ENCODE measurements at places on chromosomes 7 and 10. TPM values are rescaled to one million over a fixed set of nuclear protein-coding genes. Genes with fewer than 3 reads are reported as not detected.

DNA sequence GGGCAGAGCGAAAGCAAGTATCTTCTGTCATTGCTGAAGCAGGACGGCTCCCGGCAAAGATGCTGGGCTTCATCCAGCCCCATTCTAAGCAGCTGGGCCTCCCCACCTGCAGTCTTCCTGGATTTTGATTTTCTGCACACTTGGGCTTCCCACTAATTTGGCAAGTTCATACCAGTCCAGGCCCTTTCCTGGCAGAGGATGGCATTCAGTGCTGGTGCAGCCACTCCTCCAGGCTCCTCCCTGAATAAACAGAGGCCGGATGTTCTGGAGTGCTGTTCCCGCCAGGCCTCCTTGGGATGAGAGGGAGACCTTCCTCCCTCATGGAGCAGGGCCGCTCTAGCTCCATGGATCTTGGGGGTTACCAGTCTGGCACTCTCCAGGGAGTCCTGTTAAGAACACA lies 3.4 kb downstream of the BAG3 start:
- H3K4me3 ChIP-seq, result no peak overlapping the region
- peaks cover 21% of the 10 kb centered on the region for H3K4me1 ChIP-seq
- no peak overlapping the region for H3K27ac ChIP-seq
- H3K36me3 ChIP-seq, result no peaks in the 10 kb centered on the region
- H3K27me3 ChIP-seq, result no peaks in the 10 kb centered on the region

- DNase-seq, result no peak
- H3K4me1 ChIP-seq, result no peaks in the 10 kb centered on the region
- no peaks in the 10 kb centered on the region for H3K27me3 ChIP-seq
- H3K36me3 ChIP-seq, result no peaks in the 10 kb centered on the region
Observed at GRCh38 chr7:151393031-151393977, 16.5 kb downstream of the WDR86 start.

- H3K4me1 ChIP-seq, result no peaks in the 10 kb centered on the region
- H3K4me3 ChIP-seq, result no peak overlapping the region
- H3K27ac ChIP-seq, result no peak overlapping the region
- no peaks in the 10 kb centered on the region for H3K36me3 ChIP-seq
Observed at GRCh38 chr10:111107023-111107422, 30.2 kb downstream of the ADRA2A start.

DNA sequence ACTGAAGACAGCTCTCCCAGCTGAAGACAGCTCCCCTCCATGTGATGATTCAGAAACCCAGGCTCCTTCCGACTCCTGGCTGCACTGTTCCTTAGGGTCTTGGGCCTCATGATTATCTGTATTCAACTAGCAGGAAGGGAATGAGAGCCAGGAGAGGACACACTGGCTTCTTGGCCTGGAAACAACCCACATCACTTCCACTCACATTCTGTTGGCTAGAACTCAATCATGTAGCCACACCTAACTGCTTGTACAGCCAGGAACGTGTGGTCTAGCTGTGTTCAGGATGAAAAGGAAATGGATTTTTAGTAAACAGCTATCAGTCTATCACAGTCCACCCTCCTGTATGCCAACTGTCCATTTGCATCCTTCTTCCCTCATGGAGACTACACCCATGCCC lies 30.5 kb upstream of the XPNPEP1 start:
- DNase-seq, result no peak
- H3K27ac ChIP-seq, result no peak overlapping the region
- no peaks in the 10 kb centered on the region for H3K4me1 ChIP-seq
- H3K36me3 ChIP-seq, result no peaks in the 10 kb centered on the region

DNA sequence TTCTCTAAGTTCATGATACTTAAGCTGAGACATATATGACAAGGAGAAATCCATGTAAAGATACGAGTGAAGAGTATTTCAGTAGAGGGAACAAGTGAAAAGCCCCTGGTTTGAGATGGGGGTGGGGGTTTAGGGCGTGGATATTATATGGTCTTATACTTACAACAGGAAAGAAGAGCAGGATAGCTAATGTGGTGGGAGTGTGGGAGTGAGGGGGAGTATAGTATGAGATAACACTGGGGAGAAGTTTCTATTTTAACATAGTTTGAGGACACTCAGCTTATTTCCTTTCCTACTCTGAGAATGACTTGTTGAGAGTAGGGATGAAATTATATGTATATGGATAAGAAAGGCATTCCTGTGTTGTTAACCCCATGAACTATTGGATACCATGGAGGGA lies 36.5 kb downstream of the MCU start:
- DNase-seq, result no peak
- no peak overlapping the region for H3K27ac ChIP-seq
- H3K4me3 ChIP-seq, result no peak overlapping the region
- H3K27me3 ChIP-seq, result no peaks in the 10 kb centered on the region
- peaks cover 3% of the 10 kb centered on the region for H3K4me1 ChIP-seq

DNA sequence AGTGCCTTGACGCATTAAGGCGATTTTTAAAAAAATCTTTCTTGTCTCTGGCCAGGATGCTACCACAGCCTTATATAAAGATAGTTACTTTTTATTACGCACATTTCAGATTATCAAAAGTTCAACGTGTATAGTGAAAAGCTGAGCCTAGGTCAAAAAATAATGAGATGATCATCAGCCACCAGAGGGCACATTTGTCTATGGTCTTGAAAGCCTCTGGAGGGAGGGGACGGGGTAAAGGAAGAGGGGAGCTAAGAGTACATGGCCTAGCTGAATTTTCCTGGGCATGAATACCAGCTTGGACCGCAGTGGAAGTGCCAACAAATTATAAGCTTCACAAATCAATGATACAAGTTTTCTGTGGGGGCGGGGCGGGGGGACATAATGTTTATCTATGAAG lies 285.9 kb upstream of the SMIM30 start:
- no peak for DNase-seq
- no peaks in the 10 kb centered on the region for H3K4me1 ChIP-seq
- H3K36me3 ChIP-seq, result no peaks in the 10 kb centered on the region
- no peak overlapping the region for H3K27ac ChIP-seq
- H3K27me3 ChIP-seq, result no peaks in the 10 kb centered on the region
- H3K4me3 ChIP-seq, result no peak overlapping the region

- no peak overlapping the region for H3K27ac ChIP-seq
- H3K4me1 ChIP-seq, result peaks cover 2% of the 10 kb centered on the region
- H3K36me3 ChIP-seq, result no peaks in the 10 kb centered on the region
- H3K27me3 ChIP-seq, result no peaks in the 10 kb centered on the region
- DNase-seq, result no peak
- peak overlapping the region; percentile 42 for H3K4me3 ChIP-seq
Observed at GRCh38 chr7:11830582-11831155, 1.3 kb downstream of the THSD7A start.

DNA sequence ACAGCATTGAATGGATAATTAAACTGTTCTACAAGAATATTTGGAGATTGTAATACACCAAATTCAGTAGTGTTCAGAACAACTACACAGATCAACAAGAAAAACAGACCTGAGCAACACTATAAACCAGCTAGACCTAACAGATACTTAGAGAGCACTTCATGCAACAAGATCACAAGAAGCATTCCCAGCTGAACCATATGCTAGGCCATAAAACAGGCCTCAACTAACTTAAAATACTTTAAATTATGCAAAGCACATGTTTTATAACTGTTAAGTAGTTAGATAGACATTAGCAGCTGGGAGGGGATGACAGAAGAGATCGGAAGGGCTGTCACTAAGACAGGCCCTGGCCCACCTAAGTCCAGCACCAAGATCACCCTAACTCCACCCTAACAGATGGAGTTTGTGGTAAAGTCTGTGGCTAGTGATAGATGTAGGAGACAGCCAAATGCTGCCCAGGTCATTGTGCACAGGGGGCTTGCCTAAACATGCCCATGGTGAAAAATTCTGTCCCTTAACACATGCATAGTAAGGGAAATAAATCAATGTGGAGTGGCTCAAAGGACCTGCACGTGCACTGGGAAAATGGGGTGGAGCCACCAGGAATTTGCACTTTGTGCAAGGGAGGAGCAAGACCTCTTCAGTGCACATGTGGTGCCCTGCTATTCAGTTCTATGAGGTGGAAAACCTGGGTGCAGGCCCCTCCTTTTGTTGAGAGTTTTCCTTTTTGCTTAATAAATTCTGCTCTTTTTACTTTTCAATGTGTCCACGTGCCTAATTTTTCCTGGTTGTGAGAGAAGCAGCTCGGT lies 567.8 kb upstream of the NRG3 start:
- H3K4me3 ChIP-seq, result no peak overlapping the region
- H3K36me3 ChIP-seq, result no peaks in the 10 kb centered on the region
- no peaks in the 10 kb centered on the region for H3K4me1 ChIP-seq
- no peak overlapping the region for H3K27ac ChIP-seq

DNA sequence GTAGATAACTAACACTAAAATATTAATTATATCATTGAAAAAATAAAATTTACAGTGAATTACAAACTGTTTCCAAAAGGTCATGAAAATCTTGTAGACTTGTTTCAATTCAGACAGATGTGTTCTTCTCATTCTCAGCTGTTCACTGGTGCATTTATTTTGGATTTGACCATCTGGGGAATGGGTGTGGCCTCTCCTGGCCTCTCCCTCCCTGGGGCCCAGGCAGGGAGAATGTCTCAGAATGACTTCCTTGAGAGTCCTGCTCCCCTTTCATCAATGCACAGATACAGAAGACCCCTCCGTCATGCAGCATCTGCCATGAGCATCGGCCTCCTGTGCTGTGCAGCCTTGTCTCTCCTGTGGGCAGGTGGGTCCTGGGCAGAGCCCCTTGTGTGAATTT lies 192.8 kb upstream of the PRSS58 start:
- H3K4me3 ChIP-seq, result no peak overlapping the region
- no peaks in the 10 kb centered on the region for H3K4me1 ChIP-seq
- H3K27me3 ChIP-seq, result no peaks in the 10 kb centered on the region
- no peaks in the 10 kb centered on the region for H3K36me3 ChIP-seq
- H3K27ac ChIP-seq, result no peak overlapping the region

GRCh38 chr7:75928568-75928914 lies 13.6 kb downstream of the POR start:
- no peak overlapping the region for H3K4me3 ChIP-seq
- peaks cover 9% of the 10 kb centered on the region for H3K4me1 ChIP-seq
- DNase-seq, result no peak
- no peaks in the 10 kb centered on the region for H3K27me3 ChIP-seq
- no peaks in the 10 kb centered on the region for H3K36me3 ChIP-seq

- H3K27me3 ChIP-seq, result no peaks in the 10 kb centered on the region
- peaks cover 14% of the 10 kb centered on the region for H3K4me1 ChIP-seq
- DNase-seq, result no peak
- no peak overlapping the region for H3K4me3 ChIP-seq
- no peaks in the 10 kb centered on the region for H3K36me3 ChIP-seq
Observed at GRCh38 chr7:25718596-25718995, 433.4 kb upstream of the NFE2L3 start.

DNA sequence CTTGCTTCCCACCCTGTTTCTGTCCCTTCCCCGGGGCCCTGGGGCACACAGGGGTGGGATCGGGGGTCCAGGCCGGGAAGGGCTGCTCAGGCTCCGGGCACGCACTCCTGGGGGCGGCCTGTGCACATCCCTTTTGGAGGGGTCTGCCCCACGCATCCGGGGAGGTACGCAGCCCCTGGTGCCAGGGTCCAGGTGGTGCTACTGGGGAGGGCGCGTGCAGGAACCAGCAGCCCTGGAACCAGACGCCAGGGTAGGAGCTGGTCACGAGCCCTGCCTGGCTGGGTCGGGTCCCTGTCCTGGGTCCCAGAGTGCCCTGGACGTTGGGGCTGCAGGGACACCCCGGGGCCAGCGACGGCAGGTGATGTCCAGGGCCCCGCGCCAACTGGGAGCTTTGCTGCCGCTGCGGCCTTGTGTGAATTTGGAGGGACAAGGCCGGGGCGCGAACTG lies 53.4 kb downstream of the GLRX3 start:
- H3K36me3 ChIP-seq, result no peaks in the 10 kb centered on the region
- no peak overlapping the region for H3K4me3 ChIP-seq
- H3K4me1 ChIP-seq, result peaks cover 6% of the 10 kb centered on the region
- no peaks in the 10 kb centered on the region for H3K27me3 ChIP-seq
- no peak overlapping the region for H3K27ac ChIP-seq

GRCh38 chr10:94402843-94403379 lies 570 bp downstream of the TBC1D12 start:
- peak; percentile 29 for DNase-seq
- no peaks in the 10 kb centered on the region for H3K36me3 ChIP-seq
- peaks cover 5% of the 10 kb centered on the region for H3K4me1 ChIP-seq
- H3K4me3 ChIP-seq, result peak overlapping the region; percentile 71

DNA sequence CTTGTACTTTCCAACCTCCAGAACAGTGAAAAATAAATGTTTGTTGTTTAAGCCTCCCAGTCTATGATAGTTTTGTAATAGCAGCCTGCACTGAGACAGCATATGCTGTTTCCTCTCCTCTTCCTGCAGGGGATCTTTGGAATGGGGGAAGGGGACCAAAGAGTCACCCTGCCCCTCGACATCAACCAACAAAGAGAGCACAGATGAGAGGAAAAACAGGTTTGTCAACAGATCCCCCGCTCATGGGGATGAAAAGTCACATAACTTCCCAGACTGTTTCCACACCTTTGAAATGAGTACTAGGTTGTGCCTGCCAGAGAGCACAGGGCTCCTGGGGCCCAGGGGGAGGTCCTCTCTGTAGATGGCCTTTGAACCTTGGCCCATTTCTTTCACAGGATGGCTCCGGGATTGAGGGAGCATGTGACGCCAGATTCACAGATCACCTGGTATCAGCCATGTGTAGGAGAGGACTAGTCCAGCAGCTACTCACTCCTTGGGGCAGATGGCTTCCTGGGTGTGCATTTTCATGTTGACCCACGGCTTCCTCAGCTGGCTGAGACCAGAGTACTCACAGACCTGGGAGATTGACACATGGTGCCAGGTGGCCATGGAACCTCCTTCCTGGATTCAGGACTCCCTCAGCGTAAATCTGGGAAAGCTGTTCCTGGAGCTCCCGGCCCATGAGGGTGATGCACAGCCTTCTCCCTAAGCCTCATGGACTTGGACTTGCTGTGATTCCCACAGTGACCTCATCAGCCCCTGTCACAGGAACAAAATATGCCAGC lies 125.6 kb downstream of the CXCL12 start:
- peaks cover 6% of the 10 kb centered on the region for H3K4me1 ChIP-seq
- no peak overlapping the region for H3K4me3 ChIP-seq

DNA sequence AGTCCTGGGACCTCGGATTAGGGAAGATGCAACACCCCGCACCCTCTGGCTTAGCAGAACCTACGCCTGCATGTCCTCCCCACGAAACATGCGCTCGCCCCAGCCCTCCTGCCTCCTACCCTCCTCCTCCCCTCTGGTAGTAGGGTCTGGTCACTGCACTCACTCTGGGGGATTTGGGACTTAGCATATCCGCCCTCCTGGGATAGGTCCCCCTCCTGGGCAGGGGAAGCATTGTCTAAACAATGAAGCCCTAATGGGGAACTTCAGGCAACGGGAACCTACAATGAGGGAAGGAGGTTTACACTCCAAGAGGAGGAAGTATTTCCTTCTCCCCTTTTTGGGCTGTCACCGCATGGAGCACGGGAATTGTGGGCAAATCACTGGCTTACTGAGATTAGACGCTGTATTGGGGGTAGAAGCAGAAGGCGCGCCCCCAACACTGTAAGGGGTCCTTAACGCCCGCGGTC lies 892 bp downstream of the CRHR2 start:
- H3K36me3 ChIP-seq, result no peaks in the 10 kb centered on the region
- H3K4me1 ChIP-seq, result no peaks in the 10 kb centered on the region
- H3K27me3 ChIP-seq, result no peaks in the 10 kb centered on the region
- DNase-seq, result no peak

The PRR15 gene
- polyA plus RNA-seq, result 18.5 TPM

The MINDY4 gene
- 6.9 TPM for polyA plus RNA-seq

The FAM185A gene
- polyA plus RNA-seq, result 6.1 TPM

The PDE1C gene
- polyA plus RNA-seq, result 11.8 TPM

All from ovary (tissue), 10 donors.